ENCODE measurements at places on chromosomes 2 and 18. TPM values are rescaled to one million over a fixed set of nuclear protein-coding genes. Genes with fewer than 3 reads are reported as not detected.

GRCh38 chr2:215059724-215060123 lies 78.7 kb downstream of the ABCA12 start:
- DNase-seq, result no peak

GRCh38 chr2:233210843-233211547 lies 40.5 kb upstream of the ATG16L1 start:
- peak; percentile 91 for DNase-seq

- no peak for DNase-seq
Observed at GRCh38 chr18:46163941-46164499, 59.8 kb downstream of the HAUS1 start.

- DNase-seq, result no peak
Observed at GRCh38 chr2:55419233-55419678, 400 bp downstream of the CCDC88A start.

GRCh38 chr2:186882511-186883071 lies 33.6 kb upstream of the ZSWIM2 start:
- no peak for DNase-seq

Gene LRP2
- 0.10 TPM for total RNA-seq

- no peak for DNase-seq
Observed at GRCh38 chr2:195652911-195653310, 4.1 kb upstream of the SLC39A10 start.
